ENCODE measurements at places on chromosomes 6 and 20.

- no peak for DNase-seq
Measured at GRCh38 chr6:51139950-51140385, 321.3 kb downstream of the TFAP2B start.

- no peak for DNase-seq
Measured at GRCh38 chr6:167077241-167077932, 45.5 kb upstream of the CCR6 start.

DNA sequence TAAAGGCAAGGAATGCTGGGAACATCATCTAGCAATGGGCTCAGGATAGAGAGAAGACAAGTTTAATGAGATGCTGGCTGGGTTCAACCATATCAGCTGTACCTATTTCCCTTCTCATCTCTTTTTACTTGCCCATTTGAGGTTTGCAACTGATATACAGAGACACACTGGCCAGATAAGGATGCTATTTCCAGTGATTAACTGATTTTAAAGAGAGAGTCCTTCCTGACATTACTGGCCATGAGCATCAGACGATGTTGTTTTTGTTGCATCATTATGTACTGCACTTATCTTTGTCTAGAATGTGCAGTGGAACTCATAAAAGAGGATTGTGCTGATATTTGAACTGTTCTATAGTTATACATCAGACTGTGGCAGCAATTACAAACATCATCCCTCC, 252.7 kb downstream of the BTBD3 start:
- no peak for DNase-seq

- DNase-seq, result no peak
Measured at GRCh38 chr20:15476186-15476585, 1097.1 kb downstream of the KIF16B start.

DNA sequence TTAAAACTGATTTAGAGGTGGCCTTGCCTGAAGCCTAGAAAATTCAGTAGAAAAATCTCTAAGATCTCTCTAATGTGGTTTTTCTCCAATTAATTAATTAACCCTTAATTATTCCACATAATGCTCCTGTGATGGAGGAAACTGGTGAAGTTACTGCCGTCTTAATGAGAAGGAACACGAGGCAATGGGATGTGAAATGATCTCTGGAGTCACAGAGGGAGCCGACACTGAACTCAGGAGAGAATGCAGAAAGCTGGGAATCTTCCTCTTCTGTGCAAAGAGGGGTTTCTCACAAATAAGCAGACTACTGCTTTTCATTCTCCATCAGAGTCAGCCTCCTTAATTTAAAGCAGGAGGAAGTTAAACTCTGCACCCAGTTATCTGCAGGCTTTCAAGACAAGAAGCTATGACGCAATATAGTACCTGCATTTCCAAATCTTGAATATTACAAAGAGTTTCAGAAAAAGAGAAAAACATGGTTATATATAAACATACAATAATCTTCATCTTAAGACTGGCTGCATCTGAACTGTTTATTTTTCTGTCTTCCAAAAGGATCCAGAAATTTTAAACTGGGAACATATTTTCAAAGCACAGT, 18.1 kb upstream of the SNRPB2 start:
- no peak for DNase-seq

- DNase-seq, result no peak
Measured at GRCh38 chr6:141347086-141347485, 785.6 kb upstream of the GJE1 start.

DNA sequence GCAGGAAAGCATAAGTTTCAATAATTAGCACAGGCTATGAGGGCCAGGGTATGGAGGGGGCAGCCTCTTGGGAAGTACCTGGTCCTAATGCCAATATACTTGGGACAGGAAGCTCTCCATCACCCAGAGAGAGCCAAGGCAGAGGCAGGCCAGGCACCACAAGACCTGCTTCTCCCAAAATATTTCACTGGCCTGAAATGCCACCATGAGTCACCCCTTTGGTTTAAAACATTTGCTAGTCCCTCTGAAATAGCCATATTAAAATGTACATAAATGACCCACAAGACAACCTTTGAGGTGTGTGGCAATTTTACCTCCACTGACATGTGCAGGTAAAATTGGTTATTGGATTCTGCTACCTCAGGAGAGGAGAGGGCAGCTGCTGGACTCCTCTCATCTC, 23.4 kb upstream of the SCUBE3 start:
- no peak for DNase-seq

DNA sequence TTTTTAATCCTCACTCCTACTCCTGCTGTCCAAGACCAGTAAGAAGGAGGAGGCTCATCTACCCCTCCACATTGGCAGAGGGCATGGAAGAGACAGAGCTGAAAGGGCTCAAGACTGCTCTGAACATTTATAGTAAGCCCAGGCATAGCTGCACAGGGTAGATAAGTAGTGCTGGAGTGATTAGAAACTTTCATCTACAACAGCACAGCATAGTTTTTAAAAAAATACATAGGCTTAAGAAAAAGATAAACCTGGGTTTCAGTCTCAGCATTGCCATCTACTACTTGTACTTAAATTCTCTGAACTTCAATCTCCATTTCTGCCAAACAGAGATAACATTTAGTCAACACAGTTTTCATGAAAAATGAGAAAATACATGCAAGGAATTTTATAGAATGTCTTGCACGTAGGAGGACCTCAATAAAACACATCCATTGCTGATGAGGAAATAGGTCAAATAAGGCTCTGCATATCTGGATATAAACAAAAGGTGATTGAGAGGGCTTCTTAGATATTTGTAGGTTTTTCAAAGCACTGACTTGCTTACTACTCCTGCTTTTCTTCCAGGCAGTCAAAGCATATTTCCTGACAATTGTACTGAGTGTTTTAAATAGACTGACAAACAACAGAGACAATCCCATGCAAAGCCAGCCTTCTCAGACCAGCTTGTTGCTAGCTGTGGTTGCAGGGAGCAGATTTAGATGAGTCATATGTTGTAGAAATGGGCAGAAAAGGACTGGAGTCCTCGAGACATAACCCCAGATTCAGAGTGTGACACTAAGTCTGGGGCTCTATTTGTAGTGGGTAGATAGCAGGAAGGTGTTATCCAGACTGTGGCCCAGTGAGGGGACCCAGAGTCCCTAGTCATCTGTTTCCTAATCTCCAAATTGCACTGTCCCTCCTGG, 107.4 kb upstream of the TAB2 start:
- no peak for DNase-seq

DNA sequence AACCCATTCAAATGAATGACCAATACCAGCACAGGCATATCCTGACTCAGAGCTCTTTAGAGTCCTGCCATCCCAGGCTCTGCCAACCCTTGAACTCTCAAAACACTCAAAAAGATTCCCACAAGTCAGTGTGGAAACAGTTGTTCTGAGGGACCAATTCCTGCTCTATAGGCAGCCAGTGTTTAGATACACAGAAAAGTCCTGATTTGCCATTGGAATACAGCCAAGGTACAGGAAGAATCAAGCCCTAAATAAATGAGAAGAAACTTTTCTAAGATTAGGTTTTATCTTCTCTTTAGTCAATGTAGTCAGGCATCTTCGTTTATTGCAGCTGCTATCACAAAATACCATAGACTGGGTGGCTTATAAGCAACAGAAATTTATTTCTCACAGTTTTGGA, 626.8 kb upstream of the ARID1B start:
- DNase-seq, result no peak

- DNase-seq, result no peak
Measured at GRCh38 chr6:10030942-10031537, 383.8 kb downstream of the TFAP2A start.

- no peak for DNase-seq
Measured at GRCh38 chr20:46215913-46216707, 92.2 kb downstream of the CDH22 start.

- no peak for DNase-seq
Measured at GRCh38 chr20:62146019-62146755, 2.6 kb downstream of the SS18L1 start.

- no peak for DNase-seq
Measured at GRCh38 chr6:142246960-142247359, 54.8 kb upstream of the ADGRG6 start.

GRCh38 chr6:13614126-13614925, 809 bp upstream of the NOL7 start:
- DNase-seq, result no peak

DNA sequence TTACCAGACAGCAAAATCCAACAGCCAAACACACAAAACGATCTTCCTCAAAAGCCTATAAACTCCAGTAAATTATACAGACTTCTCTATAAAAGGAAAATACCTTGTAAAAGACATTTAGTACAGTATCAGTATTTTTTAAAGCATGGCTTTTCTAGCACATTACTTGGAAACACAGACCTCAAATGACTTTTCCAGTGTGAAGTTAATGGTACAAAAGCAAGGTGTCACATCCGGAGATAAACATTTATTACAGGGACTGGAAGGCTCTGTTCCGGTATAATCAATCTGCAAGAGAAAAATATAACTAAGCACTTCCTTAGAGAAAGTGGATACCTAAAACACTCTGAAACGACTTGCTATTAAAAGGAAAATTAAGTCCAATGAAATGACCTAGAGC, 17.1 kb downstream of the TMEM30A start:
- DNase-seq, result no peak

DNA sequence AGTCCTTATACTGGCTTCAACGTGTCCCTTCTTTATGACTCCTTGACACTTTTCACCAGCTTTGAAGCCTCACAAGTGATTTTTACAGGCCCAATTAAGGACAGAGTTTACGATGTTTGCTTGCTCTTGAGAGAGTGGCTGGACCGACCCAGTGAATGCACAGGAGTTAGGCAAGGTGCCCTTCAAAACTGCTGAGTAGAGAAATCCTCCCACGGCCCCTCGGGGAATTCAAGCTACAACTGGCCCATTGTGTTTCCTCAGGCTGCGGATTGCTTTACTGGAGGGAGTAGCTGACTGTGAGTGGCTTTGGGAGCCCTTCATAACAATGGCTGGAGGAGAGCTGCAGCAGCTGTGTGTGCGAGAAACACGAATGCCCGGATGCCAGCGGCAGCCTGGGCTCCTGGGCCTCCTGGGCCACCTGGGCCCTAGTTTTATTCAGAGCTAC, 50.0 kb downstream of the SGK1 start:
- DNase-seq, result no peak

DNA sequence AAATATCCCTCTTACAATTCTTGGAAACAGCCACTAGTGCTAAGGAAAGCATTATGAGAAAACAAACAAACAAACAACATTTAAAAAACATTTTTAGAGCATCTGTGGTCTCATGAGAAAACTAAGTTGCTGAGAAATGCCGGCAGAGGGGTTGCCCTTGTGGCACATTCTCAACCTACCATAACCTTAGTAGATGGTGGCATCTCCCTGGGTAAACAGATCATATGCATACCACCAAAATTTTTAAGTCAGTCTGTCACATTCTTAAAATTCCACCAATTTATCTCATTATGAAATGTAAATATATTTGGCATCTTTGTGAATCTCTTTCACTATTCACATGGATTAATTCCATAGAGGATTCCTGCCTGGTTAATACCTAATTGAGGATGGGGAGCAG, 575.7 kb upstream of the MARCKS start:
- DNase-seq, result no peak

DNA sequence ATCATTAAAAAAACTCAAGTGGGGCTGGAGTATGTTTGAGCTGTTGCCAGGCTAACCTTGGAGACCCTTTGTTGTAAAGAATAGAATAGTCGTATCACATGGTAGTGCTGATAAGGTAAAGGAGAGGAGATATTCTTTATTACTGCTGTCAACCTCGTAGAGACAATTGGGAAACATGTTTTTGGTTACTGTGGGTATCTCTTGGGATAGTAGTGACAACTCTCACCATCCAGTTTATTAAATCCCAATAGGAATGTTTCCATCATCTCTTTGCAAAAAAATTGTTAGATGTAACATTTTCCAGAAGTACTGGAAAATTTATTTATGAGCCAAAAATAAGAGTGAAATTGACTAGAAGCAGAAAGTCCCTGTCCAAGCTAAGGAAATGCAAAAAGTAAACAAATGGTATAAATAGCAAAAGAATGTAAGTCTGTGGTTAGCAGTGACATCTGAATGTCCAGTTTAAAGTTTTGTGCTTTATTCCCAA, 829.3 kb upstream of the CITED2 start:
- no peak for DNase-seq

DNA sequence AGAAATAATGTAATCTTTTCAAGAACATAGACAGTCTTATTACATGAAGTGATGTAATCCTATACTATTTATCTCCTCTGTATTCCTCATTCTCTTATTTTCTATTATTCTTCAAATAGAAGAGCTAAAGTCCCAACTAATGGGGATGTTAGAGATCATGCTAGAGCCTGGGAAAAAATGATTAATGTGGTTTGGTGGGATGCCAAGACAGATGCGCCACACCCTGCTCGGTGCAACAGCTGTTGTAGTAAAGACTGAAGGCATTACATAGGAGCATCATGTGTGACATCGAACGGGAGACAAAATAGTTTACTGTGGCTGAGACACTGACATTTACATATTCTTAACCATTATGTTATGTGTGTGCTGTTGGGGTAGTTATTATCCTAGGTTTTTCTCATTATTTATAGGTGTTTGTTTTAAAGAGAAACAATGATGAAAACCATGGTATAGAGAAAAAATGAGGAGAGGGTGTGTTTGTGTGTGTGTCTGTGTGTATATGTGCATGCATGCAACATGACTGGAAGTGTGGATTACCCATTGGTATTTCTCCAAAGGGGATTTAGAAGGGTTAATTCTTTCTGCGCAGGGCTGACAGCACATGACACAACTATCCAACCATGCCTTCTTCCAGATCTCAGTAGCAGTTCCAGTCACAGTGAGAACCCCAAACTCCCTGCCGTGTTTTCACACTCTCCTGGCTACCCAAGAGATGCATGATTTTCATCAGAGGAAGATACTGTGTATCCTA, 155.3 kb downstream of the EYA4 start:
- DNase-seq, result no peak

- DNase-seq, result no peak
Measured at GRCh38 chr6:106225581-106225980, 100.0 kb downstream of the ATG5 start.

DNA sequence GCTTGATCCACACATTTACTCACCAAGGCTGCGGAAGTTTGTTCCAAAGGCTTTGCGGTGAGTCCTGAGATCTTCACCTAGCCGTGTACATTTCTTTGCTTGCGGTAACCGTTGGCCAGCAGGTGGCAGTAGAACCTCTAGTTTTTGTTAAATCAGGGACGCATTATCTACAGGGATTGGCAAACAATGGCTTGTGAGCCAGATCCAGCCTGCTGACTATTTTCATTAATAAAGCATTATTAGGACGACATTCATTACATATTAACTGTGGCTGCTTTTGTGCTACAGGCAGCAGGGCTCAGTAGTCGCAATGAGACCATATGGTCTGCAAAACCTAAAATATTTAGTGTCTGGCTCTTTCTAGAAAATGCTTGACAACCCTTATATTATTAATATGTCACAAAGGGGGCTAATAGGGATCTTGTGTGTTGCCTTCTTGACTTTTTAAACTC, 174.1 kb downstream of the DOK5 start:
- no peak for DNase-seq

DNA sequence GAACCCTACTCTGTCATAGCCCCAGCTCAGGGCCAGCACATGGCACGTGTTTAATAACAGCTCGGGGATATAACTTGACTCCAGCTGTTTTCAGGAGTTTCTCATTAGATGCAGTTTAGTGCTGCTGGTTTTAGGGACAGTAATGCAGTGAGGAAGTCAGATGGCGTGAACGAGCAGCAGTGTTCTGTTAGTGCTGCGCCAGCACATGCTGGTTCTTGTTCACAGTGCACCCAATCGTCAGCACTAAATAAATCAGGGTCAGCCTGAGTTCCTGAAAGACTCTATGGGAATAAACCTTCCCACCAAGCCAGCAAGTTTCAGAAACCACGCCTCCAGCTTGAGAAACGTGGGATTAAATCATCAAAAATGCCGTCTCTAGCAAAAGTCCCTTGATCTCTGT, 235.9 kb upstream of the SUPT3H start:
- DNase-seq, result no peak
